ENCODE measurements at places on chromosomes 7 and 10.

GRCh38 chr10:116891208-116891607, 41.9 kb downstream of the ENO4 start:
- DNase-seq, result no peak

- no peak for DNase-seq
Observed at GRCh38 chr10:100020142-100020885, 10.6 kb upstream of the DNMBP start.

- no peak for DNase-seq
Observed at GRCh38 chr10:102602272-102603045, 41.8 kb upstream of the TRIM8 start.

DNA sequence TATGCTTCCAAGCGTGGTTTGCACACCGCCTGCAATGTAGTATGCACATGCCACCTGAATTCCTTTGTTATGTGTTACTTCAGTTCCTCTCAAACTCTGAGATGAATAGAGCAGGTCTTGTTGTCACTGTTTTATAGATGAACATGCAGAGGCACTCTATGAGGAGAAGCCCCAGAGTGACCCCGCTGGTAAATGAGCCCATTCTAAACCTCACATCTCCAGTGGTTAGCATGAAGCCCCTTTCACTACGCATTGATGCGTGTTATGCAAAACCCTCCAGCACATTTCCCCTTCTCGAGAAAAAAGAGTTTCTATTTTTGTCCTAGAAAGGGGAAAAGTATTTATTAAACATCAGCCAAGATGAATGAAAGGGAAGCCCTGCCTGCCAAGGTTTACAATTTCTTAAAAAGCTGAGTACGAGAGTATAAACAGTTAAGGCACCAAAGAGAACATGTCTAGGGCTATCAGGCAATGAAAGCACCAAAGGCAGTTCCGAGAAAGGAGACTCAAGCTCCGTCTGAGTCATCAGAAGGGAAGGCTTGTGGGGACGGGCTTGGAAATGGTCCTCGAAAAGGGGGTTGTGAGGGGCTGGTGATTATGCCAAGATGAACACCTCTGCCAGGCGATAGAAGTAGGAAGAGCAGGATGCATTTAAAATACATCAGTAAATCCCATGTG, 58.7 kb upstream of the PFKP start:
- DNase-seq, result no peak

- no peak for DNase-seq
Observed at GRCh38 chr10:35391153-35391953, 55.0 kb downstream of the CCNY start.

GRCh38 chr7:20459419-20459818, 128.7 kb downstream of the ITGB8 start:
- DNase-seq, result no peak

DNA sequence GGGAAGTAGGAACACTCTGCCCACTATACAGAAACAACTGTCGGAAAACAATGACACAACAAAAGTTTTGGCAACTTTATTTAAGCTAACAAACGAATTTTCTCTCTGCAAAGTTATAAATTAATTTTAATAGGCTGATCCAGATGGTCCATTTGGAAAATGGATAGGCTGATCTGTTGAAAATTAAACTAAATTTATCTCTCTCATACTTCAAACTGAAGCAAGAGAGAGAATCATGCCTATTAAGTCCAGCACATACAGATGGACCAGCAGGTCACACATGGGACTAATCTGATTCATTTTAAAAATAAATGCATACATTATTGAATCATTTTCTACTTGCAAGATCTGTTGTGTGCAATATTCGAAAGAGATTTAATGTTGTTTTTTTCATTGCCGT, 110.1 kb downstream of the BTRC start:
- no peak for DNase-seq

GRCh38 chr7:47291461-47292081, 290.3 kb downstream of the TNS3 start:
- peak; percentile 50 for DNase-seq

GRCh38 chr7:91894781-91895480, 14.4 kb upstream of the MTERF1 start:
- no peak for DNase-seq

DNA sequence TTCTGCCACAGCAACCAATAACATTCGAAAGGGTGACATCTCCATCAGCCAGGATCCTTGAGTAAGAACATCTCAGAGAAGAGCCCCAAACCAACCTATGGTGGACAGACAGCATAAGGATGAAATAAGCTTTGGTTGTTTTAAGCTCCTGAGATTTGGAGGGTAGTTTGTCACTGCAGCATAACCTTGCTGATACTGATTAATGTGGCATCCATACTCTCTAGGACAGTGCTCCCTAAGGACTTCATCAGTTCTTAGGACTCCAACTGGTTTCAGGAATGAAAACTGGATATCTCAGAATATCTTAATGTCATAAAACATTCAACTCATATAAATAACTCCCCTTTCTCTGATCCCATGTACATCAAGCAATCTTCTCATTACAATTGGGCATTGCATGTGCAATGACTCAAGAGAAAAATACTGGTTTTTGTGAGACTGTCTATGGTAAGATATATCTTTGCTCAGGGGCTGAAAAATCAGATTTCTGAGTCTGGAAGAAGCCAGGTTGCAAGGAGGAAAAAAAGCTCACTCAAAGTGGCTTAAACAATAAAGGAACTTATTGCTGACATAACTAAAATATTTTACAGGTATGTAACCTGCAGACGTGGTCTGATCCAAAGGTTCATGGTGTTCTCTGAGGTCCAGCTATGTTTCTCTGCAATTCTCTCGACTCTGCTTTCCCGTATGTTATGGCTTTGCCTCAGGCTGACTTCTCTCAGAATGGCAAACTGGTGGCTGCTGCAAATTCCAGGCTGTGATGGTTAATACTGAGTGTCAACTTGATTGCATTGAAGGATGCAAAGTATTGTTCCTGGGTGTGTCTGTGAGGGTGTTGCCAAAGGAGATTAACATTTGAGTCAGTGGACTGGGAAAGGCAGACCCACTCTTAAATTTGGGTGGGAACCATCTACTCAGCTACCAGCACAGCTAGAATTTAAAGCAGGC, 65.7 kb downstream of the RAB11FIP2 start:
- no peak for DNase-seq

DNA sequence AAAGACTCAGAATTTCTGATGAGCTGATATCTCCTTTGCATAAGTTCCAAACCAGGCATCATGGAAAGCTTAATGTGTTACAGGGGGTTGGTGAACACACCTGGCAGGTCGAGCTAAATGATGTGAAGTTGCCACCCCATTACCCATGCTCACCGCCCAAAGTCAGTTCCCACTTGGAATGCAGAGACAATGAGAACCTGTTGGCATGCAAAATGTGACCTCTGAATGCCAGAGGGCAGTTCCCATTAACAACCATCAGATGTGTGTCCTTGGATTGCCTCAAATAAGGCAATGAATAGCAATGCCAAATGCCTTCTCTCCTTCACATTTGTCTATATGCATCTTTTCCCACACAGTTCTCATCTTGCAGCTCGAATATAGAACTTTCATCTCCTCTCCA, 190.7 kb downstream of the CDCA7L start:
- DNase-seq, result no peak

DNA sequence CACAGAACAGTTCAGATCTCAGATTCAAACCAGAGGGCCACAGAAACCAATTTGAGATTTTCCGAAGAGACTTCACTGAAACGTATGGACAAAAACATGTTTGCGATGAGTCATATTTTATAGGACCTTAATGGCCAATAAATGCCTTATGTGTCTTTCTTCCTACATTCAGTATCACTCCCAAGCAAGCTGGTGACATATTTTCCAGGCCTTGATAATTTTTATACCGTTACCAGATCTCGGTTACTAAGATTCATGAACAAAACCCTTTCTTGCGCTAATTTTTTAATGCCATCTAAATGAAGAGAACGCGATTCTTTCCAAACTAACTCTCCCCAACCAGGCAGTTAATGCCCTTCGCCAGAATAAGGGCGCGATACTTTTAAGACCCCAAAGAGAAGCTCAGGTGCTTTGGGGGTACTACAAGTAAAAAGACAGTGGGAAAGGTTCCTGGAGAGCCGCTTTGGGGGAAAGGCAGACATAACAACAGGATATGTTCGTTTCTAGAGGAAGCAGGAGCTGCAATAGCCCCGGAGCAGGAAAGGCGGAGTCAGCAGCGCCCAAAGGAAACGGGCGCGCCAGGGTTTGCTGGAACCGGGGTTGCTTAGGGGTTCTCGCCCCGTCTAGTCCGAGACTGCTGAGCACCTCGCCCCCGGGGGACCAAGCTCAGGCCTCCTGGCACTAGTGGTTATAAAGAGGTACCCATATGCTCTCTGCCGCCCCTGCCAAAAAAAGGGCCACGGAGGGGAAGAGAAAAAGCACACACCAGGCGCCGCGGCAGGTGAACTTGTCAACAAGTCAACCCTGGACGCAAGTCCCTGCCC, 884 bp downstream of the ICA1 start:
- no peak for DNase-seq

- DNase-seq, result peak; percentile 6
Observed at GRCh38 chr10:71270301-71271220, 48.5 kb upstream of the SLC29A3 start.

GRCh38 chr7:99191869-99192596, 15.9 kb downstream of the KPNA7 start:
- DNase-seq, result no peak

DNA sequence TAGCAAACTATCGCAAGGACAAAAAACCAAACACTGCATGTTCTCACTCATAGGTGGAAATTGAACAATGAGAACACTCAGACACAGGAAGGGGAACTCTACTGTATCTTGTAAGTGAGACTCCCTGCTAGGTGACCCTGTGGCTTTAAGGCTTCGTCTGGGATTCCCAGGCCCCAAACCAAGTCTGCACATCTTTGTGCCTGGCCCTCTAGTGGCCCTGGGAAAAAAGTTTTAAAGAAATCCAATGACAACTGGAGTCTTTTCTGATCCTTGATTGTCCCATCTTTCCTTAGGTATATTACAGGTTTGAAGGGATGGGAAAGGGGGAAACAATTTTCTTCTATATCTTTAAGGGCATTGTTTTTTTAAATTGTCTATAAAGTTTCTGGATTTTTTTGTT, 10.6 kb upstream of the LIPM start:
- DNase-seq, result no peak

DNA sequence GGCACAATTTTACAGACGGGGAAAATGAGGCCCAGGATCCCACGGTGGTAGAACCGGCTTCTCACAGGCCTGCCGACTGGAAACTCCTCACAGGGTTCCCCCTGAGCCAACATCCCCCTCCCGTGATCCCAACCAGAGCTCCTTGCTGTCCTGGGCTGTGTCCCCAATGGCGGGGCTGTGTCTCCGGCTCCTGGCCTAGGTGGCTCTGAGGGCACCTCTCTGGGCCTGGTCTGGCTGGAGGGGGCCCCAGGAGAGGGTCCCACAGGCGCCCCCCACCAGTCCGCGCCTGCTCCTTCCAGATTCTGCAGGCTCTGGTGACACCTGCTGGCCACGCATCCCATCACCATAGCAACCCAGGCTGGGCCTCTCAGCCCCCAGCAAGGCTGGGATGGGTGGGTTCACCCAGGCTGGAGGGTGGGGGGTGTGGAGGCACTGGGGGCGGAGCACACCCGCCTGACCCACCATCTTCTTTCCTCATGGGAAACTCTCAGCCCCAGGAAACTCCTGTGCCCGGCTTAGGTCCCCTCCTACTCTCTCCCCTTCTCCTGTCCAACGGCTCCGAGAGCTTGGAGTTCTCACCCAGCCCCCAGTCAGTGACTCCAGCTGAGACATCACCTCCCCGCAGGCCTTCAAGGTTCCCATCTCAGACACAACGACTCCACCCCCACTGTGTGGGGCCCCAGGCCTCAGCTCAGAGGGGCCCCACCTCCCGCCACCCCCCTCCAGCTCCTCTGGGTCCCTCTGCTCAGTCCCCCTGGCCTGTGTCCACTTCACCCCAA, 27.1 kb upstream of the TNRC18 start:
- DNase-seq, result no peak

- DNase-seq, result no peak
Observed at GRCh38 chr10:103929381-103929921, 11.5 kb upstream of the STN1 start.

GRCh38 chr10:55426138-55426537, 625.1 kb upstream of the PCDH15 start:
- no peak for DNase-seq

DNA sequence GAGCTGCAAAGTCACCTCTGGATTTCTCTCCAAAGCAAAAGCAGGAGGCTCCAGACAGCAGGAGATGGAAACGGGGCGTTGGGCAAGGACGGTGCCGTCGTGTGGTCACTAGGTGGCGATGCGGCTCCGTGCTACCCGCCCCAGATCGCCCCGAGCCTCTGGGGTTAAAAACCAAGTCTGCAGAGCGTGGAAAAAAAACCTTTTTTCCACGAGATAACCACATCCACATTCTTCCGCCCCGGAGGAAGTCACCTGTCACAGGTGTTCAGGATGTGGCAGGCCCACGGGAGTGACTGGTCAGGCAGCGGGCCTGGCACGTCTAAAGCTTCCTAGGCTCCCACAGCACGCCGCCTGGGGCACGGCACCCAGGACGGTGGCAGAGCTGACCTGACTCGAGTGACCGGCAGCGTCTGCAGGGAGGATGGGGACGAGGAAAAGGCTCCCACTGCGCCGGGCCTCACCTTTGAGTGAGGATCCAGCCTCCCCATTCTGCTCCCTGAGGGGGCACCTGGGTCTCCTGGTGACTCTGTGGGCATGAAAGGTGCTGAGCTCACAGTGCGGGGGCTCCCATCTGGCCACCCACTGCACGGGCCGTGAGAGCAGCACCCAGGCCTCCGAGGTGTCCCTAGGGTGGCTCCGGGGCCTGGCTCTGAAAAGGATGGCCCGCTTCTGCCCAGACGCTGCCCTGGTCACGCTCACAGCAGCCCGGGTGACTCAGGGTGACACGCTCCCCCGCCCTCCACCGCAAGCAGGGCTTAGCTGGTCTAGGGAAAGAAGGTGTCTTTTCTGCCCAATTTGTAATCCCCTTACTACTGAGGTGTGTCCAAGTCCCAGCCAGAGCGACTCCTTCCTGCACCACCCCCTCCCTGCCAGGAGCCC, 71.3 kb upstream of the TNRC18 start:
- DNase-seq, result peak; percentile 62

DNA sequence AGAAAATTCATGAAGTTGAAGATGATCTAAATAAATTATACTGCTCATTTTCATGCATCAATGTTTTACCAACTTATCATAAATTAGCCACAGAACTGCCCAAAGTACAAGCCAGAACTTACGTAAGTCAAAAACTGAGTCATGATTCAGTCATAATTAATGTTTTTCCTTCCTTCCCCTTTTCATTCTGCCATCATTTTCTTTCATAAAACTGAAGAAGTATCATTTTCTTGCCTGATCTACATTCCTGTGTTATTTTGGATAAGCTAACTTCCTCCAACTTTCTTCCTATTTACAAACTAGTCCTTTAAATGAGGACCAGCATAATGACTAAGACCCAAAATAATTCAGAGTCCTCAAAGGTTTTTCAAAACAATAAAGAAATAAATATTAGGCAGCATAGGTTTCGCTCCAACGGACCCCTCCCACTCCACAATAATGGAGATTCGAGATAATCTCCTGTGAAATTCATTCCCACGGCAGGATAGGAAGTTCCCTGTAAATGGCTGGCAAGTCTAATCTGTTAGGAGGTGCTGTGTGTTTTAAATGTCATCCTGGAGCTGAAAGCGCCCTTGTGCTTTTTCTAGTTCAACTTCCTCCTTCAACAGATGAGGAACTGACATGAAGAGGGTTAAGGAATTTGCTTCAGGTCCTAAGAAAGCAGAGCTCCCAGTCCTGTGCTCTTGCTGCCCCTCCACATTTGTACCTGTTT, 218.9 kb downstream of the DOCK4 start:
- no peak for DNase-seq

Measured in T-helper 2 cell treated with Interferon-gamma antibody and Interleukin-4, amounts not matched to agents 5 μg/mL and 100 μg/mL, for 36 hours (primary cell).